ENCODE measurements at places on chromosomes 6 and 20.

GRCh38 chr20:36482044-36482473 lies 59.3 kb upstream of the MYL9 start:
- DNase-seq = no peak

GRCh38 chr6:166364456-166364855 lies 18.3 kb downstream of the MPC1 start:
- DNase-seq = no peak

DNA sequence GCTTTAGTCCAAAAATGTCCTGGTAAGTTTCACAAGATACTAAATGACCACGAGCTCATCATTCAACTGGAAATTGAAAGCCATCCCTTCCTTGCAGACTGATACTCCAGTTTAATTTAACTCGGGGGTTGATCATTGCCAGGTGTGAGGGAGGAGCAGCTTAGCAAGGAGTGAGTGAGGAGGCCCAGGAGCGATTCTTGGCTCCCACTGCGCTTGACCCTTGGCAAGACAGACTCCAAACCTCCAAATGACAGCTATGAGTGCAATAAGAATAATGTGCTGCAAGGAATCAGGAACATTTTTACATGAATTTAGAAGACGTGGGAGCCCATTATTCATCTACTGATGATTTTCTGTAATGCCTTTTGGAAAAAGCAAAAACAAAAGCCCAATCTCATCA lies 64.9 kb downstream of the LAMA4 start:
- no peak for DNase-seq

- no peak for DNase-seq
Observed at GRCh38 chr20:42442716-42443115, 747.0 kb downstream of the PTPRT start.

- no peak for DNase-seq
Observed at GRCh38 chr20:45953672-45954071, 18.3 kb downstream of the ZNF335 start.

DNA sequence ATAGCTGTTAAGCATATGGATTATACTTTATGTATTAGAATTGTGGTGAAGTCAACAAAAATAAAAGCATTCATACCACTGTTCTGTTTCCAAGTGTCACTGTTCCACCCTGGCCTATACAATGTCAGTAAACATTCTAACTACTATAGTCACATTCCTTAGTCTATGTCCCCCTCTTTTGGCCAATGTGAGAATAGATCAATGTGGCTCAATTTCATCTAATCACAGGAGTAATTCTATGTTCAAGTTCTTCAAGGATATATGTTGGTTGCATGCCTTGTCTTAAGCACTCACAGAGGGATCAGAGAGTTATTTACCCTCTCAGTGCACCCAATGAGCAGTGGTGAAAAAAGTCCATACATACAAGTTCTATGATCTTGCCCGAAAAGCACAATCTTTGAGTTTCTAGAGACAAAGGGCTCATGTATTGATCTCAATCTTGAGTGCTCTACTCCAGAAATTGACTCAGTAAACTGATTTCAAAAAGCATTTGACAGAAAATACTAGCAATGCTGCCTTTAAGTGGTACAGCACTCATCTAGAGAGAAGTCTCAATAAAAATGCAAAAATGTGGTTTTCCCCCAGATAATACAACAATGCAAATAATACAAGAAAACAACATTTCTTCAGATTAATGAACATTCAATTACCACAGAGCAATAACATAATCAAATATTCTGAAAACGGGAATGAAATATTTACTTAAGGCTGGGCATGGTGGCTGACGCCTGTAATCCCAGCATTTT lies 16.5 kb downstream of the SMLR1 start:
- DNase-seq = no peak

DNA sequence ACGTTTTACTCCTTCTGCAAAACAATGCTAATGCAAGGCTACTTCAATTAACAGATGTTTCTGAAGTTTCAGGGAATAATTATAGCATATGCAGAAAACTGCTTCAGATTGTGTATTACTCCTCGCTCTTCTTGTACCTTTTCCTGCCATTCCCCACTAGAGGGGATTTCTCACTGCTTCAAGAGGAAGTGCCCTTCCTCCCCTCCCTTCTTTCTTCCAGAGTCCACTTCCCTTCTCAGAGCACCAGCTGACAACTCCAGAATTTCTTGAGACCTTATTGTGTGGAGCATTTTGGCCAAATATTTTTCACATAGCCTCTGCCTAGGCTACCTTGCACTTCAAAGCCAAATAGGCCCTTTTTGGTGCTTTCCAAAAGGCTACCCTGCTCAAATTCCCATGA lies 12.7 kb upstream of the MCUR1 start:
- DNase-seq = no peak

DNA sequence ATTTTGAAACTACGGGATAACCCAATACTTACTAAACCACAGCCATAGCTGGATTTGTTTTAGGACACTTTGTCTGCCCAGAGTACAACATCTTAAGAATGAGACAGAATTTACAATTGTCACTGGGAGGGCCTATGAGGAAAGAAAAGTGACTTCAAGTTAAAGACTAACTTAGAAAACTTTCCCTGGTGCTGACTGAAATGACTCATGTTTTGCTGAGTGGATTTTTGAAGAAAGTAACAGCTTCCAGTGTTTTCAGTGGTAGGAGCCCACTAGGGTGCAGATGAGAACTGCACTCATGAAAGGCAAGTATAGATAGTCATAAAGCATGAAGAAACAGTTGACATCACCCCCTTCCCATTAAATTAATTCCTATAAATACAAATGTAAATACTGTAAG lies 988.2 kb upstream of the MAP3K7 start:
- no peak for DNase-seq

DNA sequence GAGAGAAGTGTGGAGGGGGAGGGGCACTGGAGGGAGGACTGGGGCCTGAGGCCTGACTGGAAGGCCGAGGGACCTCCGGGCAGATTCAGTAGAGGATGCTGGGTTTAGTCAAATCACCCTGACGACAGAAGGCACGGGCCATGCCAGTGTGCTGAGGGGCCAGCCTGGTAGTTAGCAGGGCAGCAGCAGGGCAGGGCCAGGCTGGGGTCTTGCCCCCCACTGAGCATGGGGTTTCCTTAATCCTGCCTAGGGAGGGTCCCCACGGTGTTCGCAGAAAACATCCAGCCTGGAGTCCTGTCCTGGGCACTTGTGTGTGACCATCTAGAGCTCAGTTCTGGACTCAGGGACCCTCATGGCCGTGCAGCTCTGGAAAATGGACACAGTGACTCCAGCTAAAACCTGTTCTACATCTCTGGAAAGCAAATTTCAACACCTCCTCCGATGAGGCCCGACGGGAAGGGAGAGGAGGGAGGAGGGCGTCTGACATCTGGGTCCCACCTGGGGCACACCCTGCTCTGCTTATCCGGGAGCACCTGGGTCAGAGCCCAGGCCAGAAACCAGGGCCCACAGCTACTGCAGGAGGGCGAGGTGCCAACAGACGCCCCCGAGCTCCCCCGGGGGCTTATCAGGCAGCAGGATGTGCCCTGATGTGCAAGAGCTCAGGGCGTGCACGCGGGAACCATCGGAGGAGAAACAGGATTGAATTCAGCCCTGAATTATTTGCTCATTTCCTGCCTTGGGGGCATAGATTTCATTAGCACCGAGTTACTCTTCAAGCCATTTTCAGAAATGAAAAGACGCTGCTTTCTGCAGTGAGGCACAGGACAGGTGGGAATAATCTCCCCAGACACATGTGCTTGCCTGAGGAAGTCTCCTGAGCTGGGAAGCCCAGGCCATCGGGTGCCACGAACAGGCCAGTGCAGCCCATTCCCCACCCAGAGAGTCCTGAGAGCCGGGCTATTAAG lies 78.0 kb upstream of the MPC1 start:
- DNase-seq = no peak

GRCh38 chr6:104462811-104463599 lies 396.7 kb downstream of the HACE1 start:
- DNase-seq = no peak

- no peak for DNase-seq
Observed at GRCh38 chr6:21912151-21912832, 318.7 kb downstream of the SOX4 start.

GRCh38 chr20:53570446-53571276 lies 23.0 kb downstream of the ZNF217 start:
- no peak for DNase-seq

DNA sequence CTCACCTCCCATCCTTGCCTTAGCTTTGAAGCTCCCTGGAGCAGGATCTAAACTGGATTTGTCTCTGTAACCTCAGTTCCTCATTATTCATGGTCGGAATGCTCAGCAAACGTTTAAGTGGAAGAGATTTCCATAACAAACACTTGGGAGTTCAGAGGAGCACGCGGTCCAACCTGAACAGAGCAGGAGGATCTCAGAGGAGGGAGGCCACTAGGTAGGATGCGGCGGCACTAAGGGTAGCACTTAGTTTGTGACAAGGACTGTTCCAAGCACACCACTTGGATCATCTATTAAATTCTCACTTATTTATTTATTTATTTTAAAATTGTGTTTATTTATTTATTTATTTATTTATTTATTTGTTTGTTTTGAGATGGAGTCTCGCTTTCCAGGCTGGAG lies 13.3 kb upstream of the CCN5 start:
- DNase-seq = no peak

DNA sequence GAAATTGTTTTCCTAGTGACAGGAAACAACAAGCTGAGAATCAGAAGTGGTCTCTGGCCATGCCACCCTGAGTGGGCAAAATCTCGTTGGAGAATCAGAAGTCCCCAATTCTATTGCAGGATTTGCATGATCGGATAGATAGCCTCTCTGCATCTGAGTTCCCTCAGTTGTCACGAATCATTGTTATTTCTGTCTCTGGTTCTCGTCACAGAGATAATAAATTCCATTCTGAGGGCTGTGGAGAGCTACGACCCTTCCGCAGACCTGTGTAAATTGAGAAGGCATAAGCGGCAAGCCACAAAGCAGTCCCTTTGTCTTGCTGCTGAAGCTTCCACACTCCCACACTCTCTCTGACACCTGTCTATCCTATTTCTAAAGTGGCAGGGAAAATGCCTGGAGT lies 102.4 kb upstream of the CNR1 start:
- DNase-seq = no peak

- DNase-seq = no peak
Observed at GRCh38 chr20:54534101-54534500, 58.7 kb downstream of the DOK5 start.

GRCh38 chr20:53829724-53830521 lies 236.3 kb upstream of the ZNF217 start:
- DNase-seq = no peak

GRCh38 chr6:155155787-155156447 lies 107.9 kb upstream of the CLDN20 start:
- DNase-seq = no peak

- DNase-seq = no peak
Observed at GRCh38 chr6:161111261-161111660, 119.7 kb downstream of the MAP3K4 start.

DNA sequence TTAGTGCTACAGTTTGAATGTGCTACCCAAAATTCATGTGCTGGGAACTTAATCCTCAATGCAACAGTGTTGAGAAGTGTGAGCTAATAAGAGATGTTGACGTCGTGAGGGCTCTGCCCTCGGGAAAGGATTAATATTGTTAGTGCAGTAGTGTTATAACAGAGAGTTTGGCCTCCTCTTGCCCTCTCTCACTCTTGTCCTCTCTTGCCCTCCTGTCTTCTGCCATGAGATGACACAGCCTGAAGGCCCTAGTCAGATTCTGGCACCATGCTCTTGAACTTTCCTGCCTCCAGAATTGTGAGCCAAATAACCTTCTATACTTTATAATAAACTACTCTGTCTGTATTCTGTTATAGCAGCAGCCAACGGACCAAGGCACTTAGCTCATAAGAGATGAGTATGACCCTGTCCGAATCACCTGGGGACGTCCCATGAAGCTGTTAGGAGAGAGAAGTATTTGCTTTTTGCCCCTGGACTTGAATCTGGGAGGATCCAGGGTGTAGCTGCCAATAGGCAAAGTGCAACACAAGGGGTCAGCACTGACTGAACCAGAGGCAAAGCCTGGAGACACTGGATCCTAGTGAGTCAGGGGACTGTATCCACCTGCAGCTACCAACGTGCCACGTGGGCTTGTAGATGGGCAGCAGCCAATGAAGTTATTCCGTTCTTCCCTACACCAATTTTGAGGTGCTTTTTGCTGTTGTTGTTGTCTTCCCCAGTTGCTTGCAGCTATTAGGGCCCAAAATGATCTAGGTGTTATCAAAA lies 233.7 kb downstream of the THBS2 start:
- no peak for DNase-seq

GRCh38 chr6:133432021-133432989 lies 191.1 kb downstream of the EYA4 start:
- DNase-seq = no peak

DNA sequence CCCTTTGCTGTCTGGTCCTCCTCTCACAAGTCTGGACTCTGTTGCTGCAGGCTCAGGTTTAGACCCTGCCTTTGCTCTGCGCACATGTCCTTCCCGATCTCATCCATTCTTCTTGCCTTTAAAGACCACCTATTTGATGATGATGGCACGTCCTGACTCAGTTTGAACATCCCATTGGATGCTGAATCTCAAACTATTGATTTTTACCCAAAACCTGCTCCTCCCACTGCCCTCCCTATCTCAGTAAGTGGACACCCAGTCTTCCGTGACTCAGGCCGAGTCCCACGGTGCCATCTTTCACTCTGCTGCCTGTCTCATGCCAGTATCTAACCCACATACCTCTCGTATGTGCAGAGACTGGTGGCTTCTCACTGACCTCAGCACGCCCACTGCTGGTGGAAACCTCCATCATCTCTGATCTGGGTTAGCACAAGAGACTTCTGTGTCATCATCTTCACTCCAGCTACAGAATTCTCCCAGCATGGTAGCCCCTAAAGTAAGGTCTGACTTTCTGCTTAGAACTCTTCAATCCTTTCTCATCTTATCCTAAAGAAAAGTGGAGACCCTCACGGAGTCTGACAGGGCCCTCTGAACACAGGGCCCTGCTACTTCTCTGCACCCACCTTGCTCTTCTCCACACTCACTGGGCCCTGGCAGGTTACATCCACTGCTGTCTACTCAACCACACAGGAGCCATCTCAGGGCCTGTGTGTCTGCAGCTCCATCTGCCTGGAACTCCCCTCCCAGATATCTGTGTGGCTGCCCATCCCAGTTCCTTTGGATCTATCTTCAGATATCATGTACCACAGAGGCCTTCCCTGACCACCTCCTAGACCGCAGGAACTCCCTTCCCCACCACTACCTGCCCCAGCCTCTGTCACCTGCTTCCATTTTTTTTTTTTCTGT lies 387.1 kb upstream of the AGPAT4 start:
- no peak for DNase-seq

GRCh38 chr6:170110201-170111140 lies 180.4 kb downstream of the DLL1 start:
- DNase-seq = no peak

- no peak for DNase-seq
Observed at GRCh38 chr20:33673410-33674293, 576 bp downstream of the NECAB3 start.

DNA sequence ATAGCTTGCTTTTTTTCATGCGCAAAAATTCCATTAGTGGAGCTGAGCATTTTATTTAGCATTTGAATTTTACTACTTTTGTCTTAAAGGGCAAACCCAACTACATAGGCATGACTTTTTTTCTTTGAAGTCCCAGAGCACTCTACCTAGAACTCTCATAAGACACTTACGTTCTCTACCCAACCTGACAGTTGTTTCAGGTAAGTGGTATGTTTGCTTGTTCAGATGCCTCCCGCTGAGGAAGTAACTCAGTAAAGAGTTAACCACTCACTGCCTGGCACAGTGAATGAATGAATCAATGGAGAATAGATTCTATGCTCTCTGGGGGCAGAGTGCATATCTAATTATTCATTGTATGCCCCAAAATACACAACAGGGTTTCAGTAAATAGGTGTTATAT lies 212.3 kb upstream of the PRDM1 start:
- DNase-seq = no peak

GRCh38 chr6:87384449-87384848 lies 23.3 kb upstream of the CFAP206 start:
- no peak for DNase-seq

- no peak for DNase-seq
Observed at GRCh38 chr6:3195695-3196497, 31.6 kb downstream of the TUBB2B start.
